ENCODE measurements at places on chromosomes 2 and 18. TPM values are rescaled to one million over a fixed set of nuclear protein-coding genes. Genes with fewer than 3 reads are reported as not detected.

- no peak overlapping the region for H3K4me3 ChIP-seq
- H3K27ac ChIP-seq: no peak overlapping the region
- no peaks in the 10 kb centered on the region for H3K4me1 ChIP-seq
- no peaks in the 10 kb centered on the region for H3K27me3 ChIP-seq
- no peak for DNase-seq
Observed at GRCh38 chr18:77271576-77272481, 22.2 kb downstream of the GALR1 start.

DNA sequence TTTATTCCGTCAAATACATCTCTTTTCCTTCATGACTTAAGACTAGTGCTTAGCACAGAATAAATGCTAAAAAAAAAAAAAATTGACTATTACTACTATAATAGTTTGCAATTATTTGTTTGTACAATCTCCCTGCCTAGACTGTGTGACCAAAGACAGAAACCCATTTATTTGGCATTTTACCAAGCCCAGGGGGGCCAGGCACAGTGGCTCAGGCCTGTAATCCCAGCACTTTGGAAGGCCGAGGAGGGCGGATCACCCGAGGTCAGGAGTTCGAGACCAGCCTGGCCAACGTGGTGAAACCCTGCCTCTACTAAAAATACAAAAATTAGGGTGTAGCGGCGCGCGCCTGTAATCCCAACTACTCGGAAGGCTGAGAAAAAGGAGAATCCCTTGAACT, 1.4 kb downstream of the ASB3 start:
- H3K27ac ChIP-seq: no peak overlapping the region
- H3K36me3 ChIP-seq: no peaks in the 10 kb centered on the region
- no peaks in the 10 kb centered on the region for H3K27me3 ChIP-seq
- H3K4me3 ChIP-seq: peak overlapping the region; percentile 87

The RNF125 gene
- 1.7 TPM for total RNA-seq

The GTF2A1L gene
- 11.6 TPM for total RNA-seq

The ATP8B1 gene
- 106 TPM for total RNA-seq

The TSHZ1 gene
- 34.8 TPM for total RNA-seq

The MC2R gene
- total RNA-seq: not detected

All from Peyer's patch (tissue), 4 donors.